Head of caudate nucleus (tissue), 42 donors: ENCODE measurements at places on chromosomes 6 and 20.

- DNase-seq: no peak
Observed at GRCh38 chr6:4707011-4707410, 69.2 kb upstream of the CDYL start.

DNA sequence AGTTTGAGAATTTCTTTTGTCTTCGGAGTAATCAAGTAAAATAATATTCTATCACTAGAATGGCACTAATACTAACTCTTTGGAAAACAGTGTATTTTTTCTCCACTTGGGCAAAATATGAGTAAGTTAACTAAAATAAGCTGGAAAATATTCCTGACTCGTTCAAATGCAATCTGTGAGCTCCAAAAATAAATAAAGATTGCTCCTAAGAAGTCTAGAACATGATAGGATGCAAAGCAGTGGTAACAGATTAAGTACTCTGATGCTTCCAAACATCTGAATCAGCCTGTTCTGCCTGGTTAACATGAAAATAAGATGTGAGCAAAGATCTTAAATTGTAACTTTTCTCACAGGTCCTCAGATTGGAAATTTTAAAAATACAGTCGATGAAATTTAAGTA lies 285.1 kb upstream of the ID4 start:
- no peak for DNase-seq

DNA sequence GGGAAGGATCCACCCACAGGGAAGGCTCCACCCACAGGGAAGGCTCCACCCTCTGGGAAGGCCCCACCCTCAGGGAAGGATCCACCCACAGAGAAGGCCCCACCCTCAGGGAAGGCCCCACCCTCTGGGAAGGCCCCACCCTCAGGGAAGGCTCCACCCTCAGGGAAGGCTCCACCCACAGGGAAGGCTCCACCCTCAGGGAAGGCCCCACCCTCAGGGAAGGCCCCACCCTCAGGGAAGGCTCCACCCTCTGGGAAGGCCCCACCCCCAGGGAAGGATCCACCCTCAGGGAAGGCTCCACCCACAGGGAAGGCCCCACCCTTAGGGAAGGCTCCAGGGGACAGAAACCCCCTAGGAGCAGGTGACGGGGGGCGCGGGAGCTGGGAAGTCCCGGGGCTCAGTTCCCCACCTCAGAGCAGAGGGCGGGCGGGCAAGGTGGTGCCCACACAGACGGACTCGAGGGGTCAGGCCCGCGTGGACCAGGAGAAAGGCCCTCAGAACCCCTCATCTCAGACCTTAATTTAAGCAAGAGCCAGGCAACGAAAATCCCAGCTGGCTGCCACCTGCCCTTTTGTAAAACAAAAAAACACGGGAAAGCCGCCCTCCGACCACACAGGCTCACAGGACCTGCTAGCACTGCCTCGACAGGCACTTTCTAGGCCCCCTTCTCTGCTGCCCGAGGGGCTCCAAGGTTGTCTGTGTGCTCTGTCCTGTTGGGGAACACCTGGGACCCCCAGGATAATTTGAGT lies 39.7 kb downstream of the KCNQ2 start:
- no peak for DNase-seq

GRCh38 chr6:12555267-12555666 lies 161.3 kb upstream of the PHACTR1 start:
- DNase-seq: no peak
